ENCODE measurements at places on chromosomes 3 and 15.
A peak's percentile ranks its signal among the peaks of the same experiment; 100 is the strongest.

DNA sequence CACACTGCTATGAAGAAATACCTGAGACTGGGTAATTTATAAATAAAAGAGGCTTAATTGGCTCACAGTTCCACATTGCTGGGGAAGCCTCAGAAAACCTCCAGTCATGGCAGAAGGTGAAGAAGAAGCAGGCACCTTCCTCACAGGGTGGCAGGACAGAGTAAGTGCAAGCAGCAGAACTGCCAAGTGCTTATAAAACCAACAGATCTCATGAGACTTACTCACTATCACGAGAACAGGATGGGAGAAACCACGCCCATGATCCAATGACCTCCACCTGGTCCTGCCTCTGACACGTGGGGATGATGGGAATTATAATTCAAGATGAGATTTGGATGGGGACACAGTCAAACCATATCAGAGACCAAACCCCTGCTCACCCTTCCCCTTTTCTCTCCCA lies 75.0 kb downstream of the TRIM69 start:
- no peak for DNase-seq

DNA sequence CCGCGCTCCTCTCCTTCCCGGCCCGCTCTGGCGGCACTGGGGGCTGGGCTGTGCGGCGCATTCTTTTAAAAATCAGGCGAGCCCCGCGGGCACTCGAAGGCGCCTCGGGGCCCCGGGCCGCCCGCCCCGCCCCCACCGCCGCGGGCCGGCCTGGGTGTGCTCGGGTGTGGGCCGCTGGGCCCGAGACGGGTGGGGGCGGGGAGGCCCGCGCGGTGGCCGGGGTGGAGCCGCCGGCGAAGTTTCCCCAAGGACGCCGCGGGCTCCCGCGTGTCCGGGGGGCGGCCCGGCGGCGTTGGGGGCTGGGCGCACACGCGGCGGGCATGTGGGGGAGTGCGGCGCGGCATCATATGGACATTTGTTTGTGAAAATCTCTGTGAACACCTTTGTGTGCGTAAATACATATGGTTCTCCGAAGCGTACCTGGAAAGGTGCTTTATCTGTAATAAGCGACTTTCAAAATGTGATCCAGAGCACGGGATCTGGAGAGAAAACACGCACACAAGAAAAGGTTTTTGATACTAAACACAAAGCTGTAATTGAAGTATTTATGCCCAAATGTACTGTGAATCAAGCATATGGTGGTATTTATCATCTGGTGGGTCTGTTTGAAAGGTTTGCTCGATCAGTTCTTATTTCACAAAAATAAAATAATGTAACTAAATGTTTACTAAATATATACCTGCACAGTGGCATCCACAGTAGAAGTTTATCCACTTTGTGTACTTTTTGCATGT lies 612 bp upstream of the TBL1XR1 start:
- DNase-seq, result no peak

DNA sequence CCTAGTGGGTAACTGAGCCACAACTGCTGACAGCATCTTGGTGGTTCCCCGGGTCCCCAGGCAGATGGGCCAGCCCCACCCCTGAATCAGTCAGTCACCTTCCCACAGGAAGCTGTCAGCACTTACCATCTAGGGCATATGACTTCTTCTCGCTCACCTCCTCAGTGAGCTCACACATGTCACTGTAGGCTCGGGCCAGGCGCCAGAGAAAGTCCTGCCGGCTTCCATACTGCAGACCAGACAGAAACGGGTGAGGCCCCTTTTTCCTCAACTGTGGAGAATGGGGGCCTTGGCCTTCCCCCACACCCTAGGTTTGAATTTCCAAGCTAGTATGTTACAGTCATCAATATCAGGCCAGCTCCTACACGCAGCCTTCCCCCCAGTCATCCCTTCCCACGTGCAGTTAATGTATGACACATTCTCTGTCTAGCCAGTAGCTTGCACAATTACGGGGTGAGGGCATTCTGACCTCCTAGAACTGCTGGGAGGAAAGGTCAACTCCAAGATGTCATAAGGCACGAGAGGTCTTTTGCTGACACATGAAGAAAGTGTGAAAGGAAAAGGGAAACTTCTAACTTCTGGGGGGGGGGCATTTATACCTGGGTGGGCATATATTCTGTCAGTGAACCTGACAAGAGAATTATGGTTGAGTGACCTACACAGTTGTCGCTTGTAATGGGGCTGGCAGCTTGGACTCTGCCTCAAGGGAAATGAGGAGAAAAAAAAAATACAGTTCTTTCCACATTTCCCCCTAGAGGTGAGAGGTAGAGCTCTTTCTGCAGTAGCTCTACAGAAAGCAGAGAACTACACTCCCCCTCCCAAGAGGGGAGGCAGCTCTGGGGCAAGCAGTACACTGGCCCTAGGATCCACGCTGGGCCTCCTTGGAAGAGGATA lies 10.9 kb downstream of the RMDN3 start:
- DNase-seq, result no peak

- DNase-seq, result no peak
Measured at GRCh38 chr15:77535845-77536244, 96.9 kb downstream of the LINGO1 start.

DNA sequence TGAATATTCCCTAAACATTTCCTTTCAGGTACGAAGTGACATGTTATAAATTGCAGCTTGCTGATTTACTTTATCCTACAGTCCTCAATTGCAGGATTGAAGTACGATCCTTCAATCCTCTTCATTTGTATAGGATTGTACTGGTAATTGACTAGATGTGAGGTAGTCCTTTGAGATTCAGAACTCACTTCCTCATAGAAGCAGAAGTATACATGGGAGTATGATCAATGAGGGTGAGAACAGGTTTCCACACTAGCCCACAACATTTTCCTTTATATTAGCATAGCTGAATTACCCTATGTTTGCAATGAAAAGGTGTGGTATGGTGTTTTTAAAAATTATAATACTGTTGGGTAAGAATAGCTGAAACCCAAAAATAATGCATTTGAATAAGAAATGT lies 160.0 kb upstream of the UMPS start:
- no peak for DNase-seq

- DNase-seq, result no peak
Measured at GRCh38 chr15:57283774-57284503, 92.4 kb upstream of the CGNL1 start.

- no peak for DNase-seq
Measured at GRCh38 chr3:25589783-25590258, 74.9 kb downstream of the TOP2B start.

GRCh38 chr15:58908550-58909309 lies 24.7 kb downstream of the SLTM start:
- DNase-seq, result no peak

GRCh38 chr3:71968544-71968943 lies 183.6 kb upstream of the PROK2 start:
- DNase-seq, result no peak

- no peak for DNase-seq
Measured at GRCh38 chr3:71924721-71925120, 139.8 kb upstream of the PROK2 start.

- no peak for DNase-seq
Measured at GRCh38 chr15:84685304-84685703, 27.3 kb upstream of the NMB start.

DNA sequence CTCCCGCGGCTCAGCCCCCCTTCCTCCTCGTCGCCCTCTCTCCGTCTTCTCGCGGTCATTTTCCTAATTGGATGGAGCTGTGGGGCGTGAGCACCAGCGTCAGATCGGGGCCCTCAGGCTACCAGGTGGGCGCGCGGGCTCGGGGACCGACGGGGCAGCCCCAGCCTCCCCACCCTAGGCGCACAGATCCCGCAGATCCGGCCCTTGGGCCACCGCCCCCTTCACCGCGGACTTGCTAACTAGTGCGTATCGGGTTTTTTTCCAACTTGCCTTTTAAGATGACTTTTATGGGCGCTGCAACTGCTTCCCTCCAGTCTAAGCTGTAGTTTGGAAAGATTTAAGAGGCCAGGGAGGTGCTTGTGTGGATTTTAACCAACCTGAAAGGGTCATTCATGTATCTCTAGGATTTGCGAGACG lies 1.3 kb downstream of the ZNF710 start:
- DNase-seq, result no peak

- no peak for DNase-seq
Measured at GRCh38 chr3:188128905-188129304, 25.1 kb upstream of the LPP start.

DNA sequence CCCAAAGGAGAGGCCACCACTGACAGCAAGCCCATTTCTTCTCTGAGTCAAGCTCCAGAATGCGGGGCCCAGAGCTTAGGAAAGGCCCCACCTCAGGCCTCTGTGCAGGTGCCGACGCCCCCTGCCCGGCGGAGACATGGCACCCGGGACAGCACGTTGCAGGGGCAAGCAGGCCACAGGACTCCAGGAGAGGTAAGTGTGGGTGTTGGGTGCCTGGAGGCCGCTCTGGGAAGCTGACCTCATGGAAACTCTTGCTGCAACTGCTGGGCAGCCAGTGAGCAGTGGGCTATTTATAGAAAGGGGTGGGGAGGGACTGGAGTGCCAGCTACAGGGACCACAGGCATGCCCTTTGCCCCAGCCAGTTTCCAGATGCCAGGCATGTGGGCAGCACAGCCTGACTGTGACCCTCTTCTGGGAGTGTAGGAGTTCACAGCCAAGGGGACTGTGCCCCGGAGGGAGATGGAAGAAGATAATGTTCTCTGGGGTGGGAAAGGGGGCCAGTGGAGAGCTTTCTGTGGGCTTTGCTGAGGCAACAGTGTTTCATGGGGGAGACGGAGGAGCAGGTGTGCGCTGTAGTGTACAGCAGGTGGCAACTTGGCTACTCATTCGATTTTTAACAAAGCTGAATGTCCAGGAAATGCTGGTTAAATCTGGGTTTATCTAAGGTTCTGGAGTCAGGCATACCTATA lies 23.7 kb downstream of the ALPK3 start:
- no peak for DNase-seq

DNA sequence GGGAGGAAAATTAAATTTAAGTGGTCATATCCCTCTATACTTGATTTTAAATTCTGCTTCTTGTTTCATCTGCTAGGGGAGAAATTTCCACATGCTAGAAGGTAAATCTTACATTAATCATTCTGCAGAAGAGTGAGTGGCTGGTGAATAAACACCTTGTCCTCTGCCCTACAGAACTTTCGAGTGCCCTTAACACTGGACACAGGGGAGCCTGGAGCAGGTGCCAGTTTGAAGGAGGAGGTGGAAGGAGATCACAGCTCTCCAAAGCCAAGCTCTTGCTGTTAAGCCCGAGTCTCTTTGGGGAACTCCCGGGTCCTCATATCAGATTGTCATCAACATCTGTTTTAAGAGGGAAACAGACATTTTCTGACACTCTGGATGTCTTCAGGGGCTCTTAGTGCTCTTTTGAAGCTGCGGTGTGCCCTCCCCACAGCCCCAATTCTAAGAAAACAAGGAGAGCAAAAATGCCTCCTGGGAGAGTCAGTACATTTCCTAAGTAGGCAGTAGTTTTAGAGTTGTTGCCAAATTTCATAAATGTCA lies 31.3 kb downstream of the LAMP3 start:
- DNase-seq, result no peak

DNA sequence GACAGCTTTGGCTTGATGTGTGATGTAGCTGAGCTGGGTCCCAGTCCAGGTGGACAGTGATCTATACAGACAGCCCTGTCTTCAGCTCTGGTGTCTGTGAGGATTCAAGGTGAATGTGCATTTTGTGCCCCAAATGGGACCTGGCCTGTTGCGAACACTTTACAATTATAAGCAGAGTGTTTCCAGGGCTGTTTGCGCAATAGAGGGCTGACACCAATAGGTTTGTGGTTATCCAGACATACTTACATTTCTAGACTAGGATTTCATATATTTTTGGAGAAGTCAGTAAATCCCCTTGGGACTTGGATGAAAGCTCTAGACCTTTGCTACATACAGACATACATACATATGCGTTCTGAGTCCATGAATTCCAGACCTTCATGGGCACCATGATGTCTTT lies 4.2 kb upstream of the TATDN2 start:
- no peak for DNase-seq

GRCh38 chr3:151891721-151892120 lies 18.3 kb downstream of the SUCNR1 start:
- no peak for DNase-seq

GRCh38 chr15:35690698-35691116 lies 144.7 kb upstream of the DPH6 start:
- no peak for DNase-seq

DNA sequence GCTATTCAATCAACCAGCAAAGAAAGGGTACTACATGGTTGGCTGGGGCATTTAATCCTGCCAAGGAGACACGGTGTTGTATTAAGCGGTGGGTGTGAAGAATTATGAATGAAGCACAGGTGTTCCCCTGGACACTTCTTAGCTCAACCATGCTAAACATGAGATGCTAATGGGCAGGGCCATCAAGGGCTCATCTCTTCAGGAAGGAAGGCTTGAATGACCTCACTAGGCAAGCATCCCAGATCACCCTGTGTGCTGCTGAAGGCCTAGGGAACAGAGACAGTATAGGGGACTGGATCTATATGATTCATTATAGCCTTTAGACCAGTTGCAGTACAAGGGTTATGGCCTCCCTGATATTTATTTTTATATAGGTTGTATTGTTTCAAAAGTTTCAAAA lies 221.3 kb upstream of the SLCO3A1 start:
- no peak for DNase-seq

DNA sequence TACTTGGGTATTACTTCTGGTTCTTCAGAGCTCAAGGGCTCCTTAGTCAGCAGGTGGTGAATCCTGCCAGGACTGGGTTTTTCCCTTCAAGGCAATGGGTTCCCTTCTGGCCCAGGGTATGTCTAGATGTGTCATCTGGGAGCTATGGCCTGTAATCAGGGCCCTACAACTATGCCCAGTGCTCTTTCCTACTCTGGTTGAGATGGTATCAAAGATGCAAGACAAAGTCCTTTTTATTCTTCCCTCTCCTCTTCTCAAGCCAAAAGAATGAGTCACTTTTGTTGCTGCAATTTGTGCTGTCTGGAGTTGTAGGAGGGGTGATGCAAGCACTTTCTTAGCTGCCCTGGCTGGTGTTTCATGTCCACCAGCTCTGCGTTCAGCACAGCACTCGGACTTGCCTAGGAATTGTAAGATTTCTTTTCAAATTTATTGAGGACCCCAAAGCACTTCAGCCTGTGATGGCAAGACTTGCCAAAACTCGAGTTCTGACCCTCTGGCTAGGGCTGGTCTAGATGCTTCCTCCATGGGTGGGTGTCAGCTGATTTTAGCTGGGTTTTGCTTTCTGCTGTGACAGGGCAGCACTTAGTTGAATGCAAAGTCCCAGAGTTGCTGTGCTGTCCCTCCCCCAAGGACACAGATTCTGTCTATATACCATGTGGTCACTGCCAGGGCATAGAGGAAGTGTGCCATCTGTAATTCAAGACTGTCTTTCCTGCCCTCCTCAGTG lies 129.2 kb upstream of the CBLB start:
- DNase-seq, result no peak

DNA sequence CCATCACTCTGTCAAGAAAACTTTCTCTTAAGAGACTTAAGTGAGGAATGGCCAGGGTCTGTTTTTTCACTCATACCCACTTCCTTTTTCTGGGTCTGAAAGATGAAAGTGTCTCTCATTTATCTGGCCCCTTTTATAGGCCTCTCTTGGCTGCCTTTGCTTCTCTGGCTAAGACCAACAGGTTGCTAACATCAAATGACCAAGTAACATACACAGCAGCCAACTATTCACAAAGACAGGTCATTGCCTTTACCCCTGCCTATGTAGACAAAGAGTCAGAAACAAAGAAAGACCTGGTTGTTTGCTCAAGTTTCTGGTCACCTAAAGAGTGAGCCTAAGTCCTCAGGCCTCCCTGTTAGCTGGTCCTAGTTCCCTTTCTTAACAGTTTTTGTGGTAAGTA lies 24.0 kb upstream of the CSTA start:
- DNase-seq, result peak; percentile 42

- no peak for DNase-seq
Measured at GRCh38 chr3:74624301-74624700, 9.8 kb upstream of the CNTN3 start.
